ENCODE measurements at places on chromosomes 5 and 9. TPM values are rescaled to one million over a fixed set of nuclear protein-coding genes. Genes with fewer than 3 reads are reported as not detected.

DNA sequence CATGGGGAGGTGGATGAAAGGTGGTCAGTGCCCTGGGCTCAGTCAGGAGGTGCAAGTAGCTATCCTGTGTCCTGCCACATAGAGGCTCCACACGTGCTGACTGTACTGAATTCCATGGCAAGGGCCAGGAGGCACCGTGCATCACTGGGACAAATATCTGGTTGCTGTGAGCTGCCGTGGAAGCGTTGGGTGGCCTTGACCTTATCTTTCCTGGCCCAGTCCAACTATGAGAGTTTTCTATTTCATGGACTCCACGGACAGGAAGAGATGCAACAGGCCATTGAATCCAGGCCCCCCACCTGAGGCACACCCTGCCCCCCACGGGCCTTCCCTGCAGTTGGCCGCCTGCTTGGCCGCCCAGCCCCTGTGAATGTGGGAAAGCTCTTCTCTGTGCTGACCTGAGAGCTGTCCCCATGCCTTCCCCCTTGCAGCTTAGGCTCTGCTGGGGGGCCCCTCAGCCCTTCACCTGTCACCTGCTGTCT is 1.7 kb downstream of the GRHPR start:
- no peak for DNase-seq

DNA sequence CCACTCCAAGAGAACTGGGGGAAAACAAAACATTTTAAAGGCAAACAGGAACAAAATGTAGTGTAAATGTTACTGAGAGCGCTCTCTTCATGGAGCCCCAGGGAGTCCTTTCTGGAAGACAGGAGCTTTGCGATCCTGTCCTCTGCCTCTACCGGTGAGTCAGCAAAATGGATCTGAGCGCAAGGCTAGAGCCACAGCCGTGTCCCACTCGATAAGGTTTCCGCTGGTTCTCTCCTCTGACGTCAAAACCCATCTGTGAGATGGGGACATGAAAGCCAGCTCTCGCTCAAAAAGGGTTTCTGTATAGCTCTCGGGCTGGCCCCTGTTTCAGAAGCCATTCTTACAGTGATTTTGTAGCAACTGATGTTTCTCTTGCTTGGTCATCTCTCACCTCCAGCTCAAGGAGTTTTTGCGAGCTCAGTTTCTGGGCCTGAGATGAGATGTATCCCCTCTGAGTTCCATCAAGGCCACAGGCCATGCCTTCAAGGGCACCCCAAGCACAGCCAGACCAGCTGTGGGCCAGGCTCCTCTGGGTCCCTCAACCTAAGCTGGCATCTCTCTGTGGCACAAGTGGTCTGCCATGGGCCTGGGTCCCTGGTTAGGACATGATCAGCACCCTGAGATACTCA is 101.6 kb downstream of the FSTL4 start:
- DNase-seq, result no peak

DNA sequence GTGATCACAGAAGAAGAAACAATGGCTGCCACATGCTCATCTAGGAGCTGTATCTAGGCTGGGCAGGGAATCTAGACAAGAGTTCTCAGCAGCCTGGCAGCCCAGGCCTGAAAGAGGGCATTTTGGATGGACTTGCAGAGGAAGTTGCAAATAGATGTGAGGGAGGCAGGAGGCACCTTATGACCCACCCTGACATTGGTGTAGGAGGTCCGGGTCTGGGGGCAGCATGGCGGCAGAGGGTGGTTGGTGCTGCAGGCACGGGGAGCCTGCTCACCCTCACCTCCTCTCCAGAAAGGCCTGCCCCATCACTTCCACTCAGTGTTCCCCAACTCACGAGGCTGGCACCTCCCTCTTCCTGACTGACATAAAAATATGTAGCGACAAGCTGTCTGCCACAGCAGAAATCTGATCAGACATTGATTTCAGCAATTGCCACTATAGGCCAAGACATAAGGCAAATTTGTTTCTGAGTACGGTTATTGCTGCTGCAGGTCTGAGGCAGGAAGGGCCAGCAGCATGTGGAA is 217.6 kb downstream of the PBX3 start:
- DNase-seq, result no peak

DNA sequence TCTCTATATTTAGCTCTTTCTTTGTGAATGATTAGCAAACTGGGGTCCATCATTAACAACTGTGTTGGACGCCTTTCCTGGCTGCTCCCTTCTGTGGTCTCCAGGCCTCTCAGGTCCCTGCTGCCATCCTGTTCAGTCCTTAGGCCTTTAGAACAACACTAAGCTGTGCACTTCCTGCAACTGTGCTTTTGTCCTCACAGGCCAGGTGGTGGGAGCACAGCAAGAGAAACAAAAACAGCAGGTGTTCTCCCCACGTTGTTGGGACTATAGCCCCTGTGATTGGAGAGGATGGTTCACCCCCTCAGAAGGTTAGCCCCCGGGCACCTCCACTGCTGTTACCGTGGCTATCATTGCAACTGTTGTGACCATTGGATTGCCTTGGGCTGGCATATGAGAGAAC is 41.7 kb upstream of the CLINT1 start:
- DNase-seq, result no peak

DNA sequence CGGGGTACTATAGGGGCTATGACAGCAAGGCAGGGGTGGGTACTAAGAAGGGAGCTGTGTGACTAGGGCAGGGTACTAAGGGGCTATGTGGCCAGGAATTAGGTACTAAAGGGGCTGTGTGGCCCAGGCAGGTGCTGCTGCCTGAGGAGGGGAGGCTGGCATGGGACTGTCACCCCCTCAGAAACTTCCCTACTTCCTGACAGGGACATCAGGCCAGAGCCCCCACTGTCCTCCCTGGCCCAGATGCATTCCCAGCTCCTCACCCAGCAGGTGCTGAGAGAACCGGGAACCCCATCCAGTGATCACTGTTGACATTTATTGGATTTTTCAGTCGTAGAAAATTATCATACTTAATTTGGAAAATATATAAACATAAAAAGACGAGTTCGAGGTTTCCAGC is 26.6 kb downstream of the IRX2 start:
- no peak for DNase-seq

OLFML2A gene
- 328 TPM for total RNA-seq

DNA sequence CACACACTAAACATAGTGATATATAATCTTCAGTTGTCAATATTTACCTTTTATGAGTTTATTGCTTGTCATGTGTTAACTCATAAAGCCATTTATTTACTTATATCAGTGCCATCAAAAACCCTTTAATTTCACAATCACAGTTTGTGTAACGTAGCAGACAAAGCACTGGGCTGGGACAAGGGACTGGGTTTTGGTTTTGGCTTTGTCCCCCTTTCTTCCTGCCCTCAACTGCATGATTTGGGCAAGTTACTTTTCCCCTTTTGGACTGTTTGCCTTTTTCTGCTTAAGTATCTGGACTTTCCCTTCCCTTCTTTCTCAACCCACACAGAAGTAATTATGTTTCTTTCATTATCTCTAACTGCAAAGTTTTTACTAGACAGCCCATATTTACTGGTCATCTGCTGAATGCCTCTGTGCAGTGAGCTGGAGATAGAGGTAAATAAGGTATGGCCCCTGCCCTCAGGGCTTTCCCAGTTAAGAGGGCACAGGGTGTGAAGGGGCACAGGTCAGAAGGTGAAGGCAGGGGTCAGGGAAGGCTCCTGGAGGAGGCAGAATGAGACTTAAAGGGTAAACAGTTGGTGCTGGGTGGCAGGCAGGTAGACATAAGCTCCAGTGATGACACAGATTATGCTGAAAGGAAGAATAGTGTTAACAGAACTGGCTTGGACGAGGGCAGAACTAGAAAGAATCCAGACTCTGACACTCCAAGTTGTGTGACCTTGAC is 14.8 kb upstream of the NR3C1 start:
- no peak for DNase-seq

UBAP2 gene
- 36.9 TPM for total RNA-seq

- DNase-seq, result no peak
Measured at GRCh38 chr5:6736106-6736505, 22.9 kb downstream of the TENT4A start.

- no peak for DNase-seq
Measured at GRCh38 chr5:10921160-10921559, 160.1 kb upstream of the DAP start.

Measured in tibial nerve (tissue), 4 donors.